Stimulated activated CD4-positive, alpha-beta T cell treated with anti-CD3 and anti-CD28 coated beads, Interleukin-12 subunit alpha, Interleukin-12 subunit beta, amount 100 ng/mL, for 48 hours (primary cell): ENCODE measurements at places on chromosomes 12 and 14.

- DNase-seq = no peak
Measured at GRCh38 chr14:61048640-61049039, 67.6 kb downstream of the SLC38A6 start.

GRCh38 chr14:74973003-74973653, 17.7 kb upstream of the PGF start:
- peak; percentile 4 for DNase-seq

DNA sequence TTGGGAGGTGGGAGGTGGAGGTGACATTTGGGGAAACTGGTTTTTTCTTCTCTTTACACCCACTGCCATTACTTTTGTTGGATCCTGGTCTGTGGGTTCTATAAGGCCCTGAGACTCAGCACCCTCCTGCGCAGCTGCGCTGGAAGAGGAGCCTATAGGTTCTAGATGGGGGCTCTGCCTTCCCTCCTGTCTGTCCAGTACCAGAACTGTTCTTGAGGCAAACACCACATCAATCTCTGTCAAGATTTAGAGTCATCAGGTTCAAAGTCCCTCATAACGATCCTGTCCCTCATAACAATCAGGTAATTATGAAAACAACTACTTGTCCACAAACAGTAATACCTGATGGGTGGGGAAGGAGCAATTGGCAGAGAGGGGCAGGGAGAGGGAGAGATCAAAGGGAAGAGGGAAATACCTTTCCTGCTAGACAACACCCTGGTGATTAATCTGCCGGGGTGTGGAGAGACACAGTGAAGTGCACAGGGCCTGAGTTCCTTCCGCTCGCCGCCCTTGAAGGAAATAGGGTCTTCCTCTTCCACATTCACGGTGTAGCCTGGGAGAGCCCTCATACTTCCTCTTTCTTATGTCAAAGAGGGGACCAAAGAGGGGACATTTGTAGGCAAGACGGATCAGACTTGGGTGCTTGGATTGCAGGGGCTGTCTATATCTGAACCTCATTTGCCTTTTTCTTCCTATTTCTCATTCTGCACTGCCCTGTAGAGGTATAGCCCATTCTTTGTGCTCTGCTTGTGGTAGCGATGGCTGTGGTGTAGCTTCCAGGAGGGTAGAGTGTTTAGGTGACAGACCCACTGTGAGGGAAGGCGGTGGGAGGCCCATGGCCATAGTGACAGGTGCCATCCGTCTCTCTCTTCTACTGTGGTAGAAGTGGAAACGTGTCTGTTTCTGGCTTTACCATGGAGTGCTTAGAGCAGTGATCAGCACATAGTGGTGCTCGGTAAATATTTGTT, 12.6 kb downstream of the GPRC5A start:
- no peak for DNase-seq

- no peak for DNase-seq
Measured at GRCh38 chr12:52915637-52916036, 10.8 kb upstream of the KRT8 start.

DNA sequence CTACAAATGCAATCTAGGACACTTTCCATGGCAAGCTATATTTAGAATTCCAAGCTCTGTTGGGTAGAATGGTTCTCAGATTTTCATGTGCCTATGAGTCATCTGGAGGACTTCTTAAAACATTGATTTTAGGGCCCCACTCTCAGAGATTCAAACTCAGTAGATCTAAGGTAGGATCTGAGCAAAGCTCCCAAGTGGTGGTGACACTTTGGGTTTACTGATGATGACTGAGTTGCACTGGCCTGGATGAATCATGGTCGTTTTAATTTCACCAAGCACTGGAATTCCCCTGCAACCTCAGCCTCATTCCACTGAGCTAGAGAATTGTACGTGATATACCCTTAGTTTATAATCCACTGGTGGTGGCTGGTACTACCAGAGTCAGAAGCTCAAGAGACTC, 86.5 kb downstream of the PPM1H start:
- DNase-seq = peak; percentile 1

DNA sequence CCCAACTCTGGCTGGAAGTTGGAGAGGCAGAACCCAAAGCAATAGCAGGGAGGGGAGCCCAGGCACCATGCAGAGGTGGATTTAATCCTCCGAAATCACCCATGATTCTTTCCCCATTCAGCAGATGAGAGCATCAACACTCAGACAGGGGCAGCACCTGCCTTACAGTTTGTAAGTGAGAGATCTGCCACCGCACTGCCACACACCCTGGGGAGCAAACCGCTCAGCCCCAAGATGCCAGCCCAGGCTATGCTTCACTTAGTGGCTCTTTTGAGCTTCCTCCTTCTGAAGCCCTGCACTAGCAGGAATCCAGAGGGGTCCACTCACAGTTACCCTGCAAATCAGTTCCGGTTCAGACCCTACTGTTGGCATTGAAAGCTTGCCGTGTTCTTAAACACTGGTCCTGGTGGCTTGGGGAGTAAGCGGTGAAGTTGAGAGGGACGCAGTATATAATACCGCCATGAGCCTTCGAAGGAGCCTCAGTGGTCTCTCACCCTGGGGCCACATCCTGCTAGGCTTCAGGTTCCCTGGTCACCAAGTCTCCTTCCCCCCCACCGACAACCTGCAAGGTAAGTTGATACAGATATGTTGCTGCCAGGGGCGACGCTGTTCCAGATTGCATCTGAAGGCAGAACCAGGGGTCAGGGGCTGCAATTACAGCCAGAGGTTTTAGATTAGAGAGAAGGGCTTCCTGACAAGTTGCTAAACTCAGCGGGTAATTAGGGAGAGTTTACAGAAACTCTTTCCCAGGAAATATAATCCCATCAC, 72.0 kb upstream of the CCND2 start:
- no peak for DNase-seq

GRCh38 chr12:110233212-110233903, 47.7 kb upstream of the ATP2A2 start:
- DNase-seq = no peak
